NCI-H1417 treated with DMSO at 0.1 percent for 48 hours (cell line): ENCODE measurements at places on chromosomes 3 and 15.

DNA sequence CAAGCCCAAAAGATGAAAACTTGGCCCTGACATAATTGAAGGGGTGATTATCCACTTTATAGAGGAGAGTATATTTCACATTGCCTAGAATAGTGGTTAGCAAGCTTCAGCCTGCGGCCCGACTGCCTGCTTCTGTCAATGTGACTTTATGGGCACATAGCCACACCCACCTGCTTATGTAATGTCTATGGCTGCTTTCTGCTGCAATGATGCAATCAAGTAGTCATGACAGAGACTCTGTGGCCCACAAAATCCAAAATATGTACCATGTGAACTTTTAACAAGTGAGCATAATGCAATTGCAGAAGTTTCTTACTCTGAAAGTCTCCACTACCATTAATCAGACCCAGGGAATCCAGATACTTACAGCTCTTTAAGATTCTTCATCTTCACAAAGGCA lies 103.1 kb downstream of the LRIG1 start:
- DNase-seq, result no peak

DNA sequence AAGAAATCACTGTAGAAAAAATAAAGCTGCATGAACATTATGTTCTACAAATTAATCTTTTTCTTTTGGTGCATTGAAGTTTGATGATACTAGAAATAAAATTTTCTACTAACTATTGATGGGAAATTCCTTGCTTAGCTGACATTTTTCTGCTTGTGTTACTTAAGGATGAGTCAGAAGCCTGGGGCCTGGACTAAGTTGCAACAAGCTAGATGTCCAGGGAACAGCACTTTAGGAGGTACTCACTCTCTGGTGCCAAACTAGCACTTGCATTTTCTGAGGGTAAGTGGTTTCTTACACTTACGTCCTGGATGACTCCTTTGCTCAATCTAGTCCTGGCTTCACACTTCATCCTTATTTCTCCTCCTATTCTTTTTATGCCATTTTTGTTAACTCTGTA lies 945.1 kb downstream of the IGSF11 start:
- DNase-seq, result no peak

DNA sequence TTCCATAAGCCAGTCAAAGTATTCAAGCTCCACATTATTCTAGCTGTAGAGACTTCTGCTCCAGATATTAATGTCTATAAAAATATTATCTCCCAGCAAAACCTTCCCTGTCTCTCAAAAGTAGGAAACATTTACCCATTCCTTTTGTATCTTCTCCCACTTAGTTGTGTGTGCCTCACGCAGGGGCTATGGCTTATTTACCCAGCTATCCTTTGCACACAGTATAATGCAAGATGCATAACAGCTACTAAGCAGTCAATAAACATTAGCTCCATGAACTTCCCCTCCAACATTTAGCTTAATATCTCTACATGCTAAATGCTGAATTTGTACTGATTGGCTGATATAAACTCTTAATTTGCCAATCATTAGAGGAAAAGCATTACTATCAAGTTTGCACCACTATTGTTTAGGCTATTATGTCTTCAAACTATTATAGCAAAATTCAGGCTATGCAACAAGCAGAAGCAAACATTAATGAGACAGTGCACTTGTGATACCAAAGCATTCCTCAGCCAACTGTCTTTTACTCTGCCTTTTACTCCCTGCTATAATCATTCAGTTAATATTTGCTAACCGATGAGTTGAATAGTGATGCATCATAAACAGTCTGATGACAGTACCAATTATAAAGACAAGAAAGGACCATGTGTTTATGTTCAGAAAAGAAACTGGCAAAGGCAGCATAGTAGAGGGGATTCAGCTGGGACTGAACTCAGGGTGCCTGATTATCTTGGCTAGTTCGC lies 81.2 kb downstream of the PLCH1 start:
- DNase-seq, result no peak

- DNase-seq, result no peak
Observed at GRCh38 chr3:32352563-32352962, 39.1 kb upstream of the CMTM7 start.

- DNase-seq, result no peak
Observed at GRCh38 chr15:39195961-39196486, 384.9 kb upstream of the THBS1 start.

GRCh38 chr3:108546247-108546646 lies 35.9 kb upstream of the MYH15 start:
- peak; percentile 1 for DNase-seq

GRCh38 chr3:152319831-152320617 lies 51.3 kb downstream of the MBNL1 start:
- DNase-seq, result no peak

- no peak for DNase-seq
Observed at GRCh38 chr15:79450648-79451047, 18.5 kb downstream of the MINAR1 start.

DNA sequence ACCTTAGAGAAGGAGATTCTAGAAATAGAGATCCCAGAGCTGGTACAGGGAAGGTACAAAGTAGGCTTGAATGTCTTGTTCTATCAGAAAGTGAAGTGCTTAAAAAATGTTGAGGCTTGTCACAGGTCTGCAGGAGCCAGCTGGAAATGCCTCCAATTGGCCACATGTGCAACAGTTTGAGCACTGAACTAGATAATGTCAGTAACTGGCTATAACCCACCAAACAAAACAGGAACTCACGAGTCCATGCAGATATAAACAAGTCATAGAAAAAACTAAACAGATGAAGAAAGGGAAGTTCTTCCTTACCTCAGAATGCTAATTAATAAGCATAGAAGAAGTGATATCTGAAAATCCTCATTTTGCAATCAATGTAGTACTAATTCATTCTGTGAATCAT lies 11.9 kb upstream of the TF start:
- DNase-seq, result no peak

DNA sequence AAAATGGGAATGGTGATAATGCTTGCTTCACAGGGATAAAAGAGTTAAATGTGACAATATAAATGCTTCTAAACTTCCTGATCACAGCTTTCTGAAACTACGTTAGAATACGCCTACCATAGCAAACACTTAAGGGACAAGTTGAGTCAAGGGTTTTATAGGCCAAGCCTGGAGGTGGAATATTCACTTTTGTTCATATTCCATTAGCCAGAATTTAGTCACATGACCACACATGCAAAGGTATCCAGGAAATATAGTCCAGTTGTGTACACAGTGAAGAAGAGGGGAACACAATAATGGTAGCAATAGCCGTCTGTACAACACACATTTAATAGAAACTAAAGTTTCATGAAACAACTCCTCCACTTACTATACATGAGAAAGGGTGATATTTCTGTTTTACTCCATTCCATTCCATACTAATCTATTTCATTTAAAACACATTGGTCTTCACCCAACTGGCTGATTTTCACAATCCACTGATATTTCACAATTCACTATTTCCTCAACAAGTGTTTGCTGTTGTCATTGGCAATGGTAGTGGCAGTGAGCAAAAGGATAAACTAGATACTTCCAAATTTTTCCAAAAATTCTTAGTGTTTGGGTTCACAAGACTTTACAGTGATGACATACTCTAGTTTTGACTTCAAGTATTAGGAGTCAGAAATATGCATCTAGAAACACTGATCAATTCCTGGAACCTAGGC lies 270.9 kb downstream of the ERC2 start:
- DNase-seq, result no peak

- DNase-seq, result no peak
Observed at GRCh38 chr3:194741916-194742315, 56.2 kb downstream of the FAM43A start.

- no peak for DNase-seq
Observed at GRCh38 chr15:35986191-35986721, 440.3 kb upstream of the DPH6 start.

DNA sequence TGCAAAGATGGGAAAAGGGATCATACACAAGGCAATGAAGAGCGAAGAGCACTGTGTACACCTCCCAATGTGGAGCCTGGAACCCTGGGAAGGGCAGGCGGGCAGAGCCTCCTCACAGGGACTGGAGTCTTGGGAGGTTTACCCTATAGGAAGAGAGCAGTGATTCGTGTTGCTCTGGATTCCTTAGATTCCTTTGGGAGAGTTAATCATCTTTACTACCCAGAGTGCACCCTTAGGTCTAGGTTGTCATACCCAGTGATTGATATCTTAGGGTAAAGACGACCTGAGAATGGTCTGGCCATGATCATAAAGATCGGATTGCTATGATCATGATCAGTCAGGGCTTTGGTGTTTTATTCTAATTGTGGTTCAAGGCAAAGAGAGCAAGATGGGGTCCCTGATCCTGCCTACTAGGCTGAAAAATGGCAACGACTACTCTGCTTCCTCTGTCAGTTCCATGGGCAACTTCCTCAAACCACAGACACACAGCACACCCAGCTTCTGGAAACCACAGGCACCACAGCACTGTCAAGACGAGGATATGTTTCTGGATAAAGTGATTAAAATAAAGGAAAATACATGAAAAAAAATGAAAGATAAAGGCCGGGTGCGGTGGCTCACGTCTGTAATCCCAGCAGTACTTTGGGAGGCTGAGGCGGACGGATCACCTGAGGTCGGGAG lies 20.4 kb upstream of the MAP6D1 start:
- no peak for DNase-seq

GRCh38 chr3:189117087-189117486 lies 54.7 kb upstream of the TPRG1 start:
- DNase-seq, result no peak

DNA sequence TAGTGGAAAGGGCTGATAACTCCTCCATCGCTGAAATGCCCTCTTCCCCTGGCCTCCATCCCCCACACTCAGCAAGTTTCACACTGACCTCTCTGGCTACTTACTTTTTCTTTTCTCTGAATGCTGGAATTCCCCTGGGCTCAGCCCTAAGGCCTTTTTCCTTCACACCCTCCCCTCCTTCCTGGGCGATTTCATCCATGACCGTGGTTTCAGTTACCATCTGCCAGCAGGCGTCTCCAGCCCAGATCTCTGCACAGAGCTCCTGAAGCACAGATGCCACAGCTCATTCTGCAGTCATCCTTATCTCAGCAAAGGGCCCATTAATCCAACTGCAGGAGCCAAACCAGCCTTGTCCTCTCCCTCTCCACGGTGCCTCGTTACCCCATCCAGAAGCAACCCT lies 114.0 kb downstream of the RFTN1 start:
- DNase-seq, result no peak

- no peak for DNase-seq
Observed at GRCh38 chr3:113496924-113497323, 18.0 kb downstream of the SPICE1 start.

- DNase-seq, result no peak
Observed at GRCh38 chr3:43148033-43148432, 42.2 kb upstream of the POMGNT2 start.

DNA sequence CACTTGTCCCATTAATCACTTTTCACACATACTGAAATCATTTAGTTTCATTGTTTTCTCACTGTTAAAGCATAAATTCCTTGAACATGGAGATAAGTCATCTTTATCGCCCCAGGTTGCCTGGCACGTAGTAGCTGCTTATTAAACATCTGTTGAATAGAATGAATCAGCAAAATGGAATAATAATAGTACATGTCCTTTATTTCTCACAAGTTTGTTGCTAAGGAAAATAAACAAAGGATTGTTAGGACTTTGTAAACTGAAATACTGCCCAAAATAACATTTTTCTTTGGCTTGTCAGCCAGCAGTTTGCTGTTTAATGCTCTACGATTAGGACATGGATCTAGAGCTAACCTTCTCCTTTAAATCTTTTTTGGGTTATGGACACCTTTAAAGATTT lies 17.9 kb downstream of the SLC35A5 start:
- no peak for DNase-seq

- no peak for DNase-seq
Observed at GRCh38 chr3:115667738-115668065, 44.4 kb downstream of the GAP43 start.

GRCh38 chr15:46795685-46796084 lies 921.6 kb upstream of the SEMA6D start:
- no peak for DNase-seq

DNA sequence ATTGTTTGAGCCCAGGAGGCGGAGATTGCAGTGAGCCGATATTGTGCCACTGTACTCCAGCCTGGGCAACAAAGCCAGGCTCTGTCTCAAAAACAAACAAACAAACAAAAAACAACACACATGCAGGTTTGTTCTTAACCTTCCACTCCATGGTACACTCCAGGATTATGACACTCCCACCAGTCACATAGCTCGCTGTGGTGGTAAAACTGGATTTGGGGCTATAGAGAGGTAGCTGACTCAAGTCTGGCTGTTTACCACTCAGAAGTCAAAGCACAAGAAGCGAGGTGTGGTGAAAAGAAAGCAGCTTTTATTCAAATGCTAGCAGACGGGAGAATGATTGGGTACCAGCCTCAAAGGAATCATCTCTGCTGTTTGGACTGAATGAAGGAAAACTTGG lies 49.0 kb upstream of the SIAH2 start:
- no peak for DNase-seq

- no peak for DNase-seq
Observed at GRCh38 chr15:37124331-37124730, 24.0 kb upstream of the MEIS2 start.

DNA sequence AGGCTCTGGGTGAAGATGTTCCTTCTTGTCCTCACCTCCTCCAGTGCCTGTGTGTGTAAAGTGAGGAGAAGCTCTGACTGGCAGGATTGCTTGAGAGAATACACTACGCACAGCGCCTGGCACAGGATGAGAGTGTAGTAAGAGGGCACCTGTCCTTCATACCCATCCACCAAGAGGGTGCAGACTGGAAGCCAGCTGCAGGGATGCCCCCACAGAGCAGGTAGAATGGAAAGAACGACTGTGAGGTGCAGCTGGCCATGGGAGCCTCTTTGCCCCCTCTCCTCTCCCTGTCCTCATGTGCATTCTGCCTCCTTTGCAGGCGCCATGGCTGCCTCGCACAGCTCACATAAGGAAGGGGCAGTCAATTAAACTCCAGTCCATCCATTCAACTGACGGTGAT lies 12.3 kb downstream of the FBXL22 start:
- DNase-seq, result no peak

DNA sequence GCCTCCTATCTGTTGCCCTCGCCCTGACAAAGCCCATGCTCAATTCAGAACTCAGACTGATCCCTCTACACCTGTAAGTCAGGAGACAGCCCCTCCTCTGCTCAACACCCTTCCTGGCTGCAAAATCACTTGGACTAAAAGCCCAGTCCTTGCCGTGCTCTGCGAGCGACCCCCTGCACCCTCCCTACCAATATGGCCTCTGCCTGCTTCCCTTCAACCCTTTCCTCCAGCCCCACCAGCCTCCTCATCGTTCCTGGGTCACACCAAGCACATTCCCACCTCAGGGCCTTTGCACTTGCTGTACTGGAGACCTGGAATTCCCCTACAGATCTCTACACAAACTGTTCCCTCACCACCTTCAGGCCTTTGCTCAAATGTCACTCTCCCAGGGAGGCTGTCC lies 5.2 kb upstream of the SSUH2 start:
- no peak for DNase-seq
